H4 (cell line): ENCODE measurements at places on chromosomes 5 and 9.
A peak's percentile ranks its signal among the peaks of the same experiment; 100 is the strongest.

DNA sequence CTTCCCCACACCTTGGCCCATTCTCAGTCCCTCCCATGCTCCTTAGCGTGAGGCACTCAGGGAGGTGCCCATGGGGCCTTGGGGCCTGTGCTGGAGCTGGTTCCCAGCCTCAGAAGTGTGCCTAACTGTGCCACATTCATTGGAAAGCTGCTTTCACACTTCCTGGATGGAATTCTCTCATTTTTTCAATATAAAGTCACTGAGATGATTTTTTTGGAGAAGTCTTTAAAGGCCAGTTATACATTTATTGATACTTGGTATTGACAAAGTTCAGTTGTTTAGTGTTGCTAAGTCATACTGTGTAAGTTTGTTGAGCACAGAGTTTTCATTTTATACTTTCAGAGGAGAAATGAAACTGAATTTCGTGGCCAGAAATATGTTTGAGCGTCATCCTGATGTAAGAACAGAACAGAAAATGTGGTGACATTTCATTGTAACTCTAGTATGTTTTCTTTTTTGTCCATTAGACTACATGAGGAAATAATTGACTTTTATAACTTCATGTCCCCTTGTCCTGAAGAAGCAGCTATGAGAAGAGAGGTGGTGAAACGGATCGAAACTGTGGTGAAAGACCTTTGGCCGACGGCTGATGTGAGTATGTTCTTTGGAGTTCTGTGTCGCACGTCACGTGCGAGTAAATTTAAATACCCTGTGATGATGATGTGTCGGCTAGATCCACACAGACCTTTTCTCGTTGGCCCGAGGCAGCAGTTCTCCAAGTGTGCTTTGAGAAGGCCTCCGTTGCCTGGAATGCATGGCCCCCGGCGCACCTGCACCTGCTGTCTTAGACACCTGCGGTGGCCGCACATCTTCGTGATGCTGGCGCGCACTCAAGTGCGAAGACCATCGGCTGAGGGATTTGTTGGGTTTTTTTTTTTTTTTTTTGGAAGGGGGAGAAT is 24.1 kb downstream of the TENT4A start:
- no peak for DNase-seq

DNA sequence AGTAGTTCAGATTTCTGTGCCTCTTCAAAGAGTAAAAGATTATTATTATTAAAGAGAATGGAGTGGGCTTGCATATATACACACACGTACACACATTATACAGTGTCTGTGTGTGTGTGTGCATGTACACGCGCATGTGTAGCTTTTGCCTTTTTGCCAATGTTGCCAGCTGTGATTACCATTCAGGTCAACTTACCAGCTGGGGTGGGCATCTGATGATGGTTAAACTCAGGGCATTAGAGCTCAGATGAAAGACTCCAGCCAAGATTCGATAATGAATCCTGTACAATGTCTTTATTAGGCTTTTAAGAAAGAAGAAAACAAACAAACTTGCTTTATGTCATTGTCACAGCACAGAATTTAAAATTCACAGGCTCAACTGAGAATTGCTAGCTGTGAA is 296.5 kb upstream of the DMAC1 start:
- DNase-seq = no peak

- DNase-seq = no peak
Observed at GRCh38 chr5:92809855-92810465, 771.1 kb downstream of the NR2F1-AS1 start.

GRCh38 chr5:178186427-178186826 is 744 bp downstream of the GMCL2 start:
- no peak for DNase-seq

DNA sequence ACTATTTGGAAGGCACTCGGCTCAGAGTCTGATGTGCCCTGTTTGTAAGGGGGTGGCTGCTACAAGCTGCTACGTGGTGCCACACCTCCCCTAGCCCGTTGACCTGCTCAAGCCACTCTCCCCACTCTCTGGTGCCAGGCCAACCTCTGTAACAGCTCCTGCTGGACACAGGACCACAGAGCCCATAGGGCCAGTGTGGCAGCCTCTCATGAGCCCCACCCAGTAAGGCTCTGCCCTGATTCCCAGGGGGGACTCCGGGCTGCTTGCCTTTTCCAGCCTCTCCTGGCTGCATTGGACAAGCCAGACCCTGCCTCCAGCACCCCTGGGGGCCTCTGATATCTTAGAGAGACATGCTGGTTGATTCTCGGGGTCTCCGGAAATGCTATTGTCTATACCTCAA is 53.3 kb upstream of the ANGPTL2 start:
- DNase-seq = no peak

DNA sequence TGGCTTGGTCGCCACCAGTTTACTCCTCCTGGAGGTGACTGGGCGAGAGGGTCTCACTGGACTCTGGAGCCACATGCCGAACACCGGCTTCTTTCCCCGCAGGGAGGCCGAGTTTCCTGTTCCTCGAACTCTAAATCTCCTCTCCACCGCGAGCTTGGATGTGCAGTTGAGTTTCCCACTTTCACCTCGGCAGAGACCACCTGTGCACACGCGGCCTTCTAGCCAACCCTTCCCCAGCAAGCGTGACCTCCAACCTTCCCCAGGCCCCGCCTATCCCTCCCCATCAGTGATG is 380.1 kb downstream of the IRX2 start:
- DNase-seq = no peak

- no peak for DNase-seq
Observed at GRCh38 chr5:34542818-34543217, 113.3 kb upstream of the RAI14 start.

GRCh38 chr9:116219686-116220085 is 66.1 kb downstream of the PAPPA start:
- DNase-seq = no peak

GRCh38 chr9:125332527-125332926 is 70.9 kb downstream of the GAPVD1 start:
- DNase-seq = no peak

GRCh38 chr9:81724242-81724889 is 35.0 kb upstream of the TLE1 start:
- DNase-seq = no peak

GRCh38 chr9:107438211-107439031 is 51.1 kb downstream of the KLF4 start:
- DNase-seq = peak; percentile 67
